ENCODE measurements at places on chromosomes 7 and 10. TPM values are rescaled to one million over a fixed set of nuclear protein-coding genes. Genes with fewer than 3 reads are reported as not detected.

The SORBS1 gene
- total RNA-seq, result 0.90 TPM

The MMP21 gene
- not detected for total RNA-seq

The C10orf53 gene
- total RNA-seq, result not detected

The CABCOCO1 gene
- not detected for total RNA-seq

The SLC26A3 gene
- total RNA-seq, result not detected

The PLXNA4 gene
- 1.2 TPM for total RNA-seq

The IDI1 gene
- 96.0 TPM for total RNA-seq

The TBXAS1 gene
- 27.4 TPM for total RNA-seq

The BMPR1A gene
- 14.8 TPM for total RNA-seq

Data from activated CD4-positive, alpha-beta memory T cell treated with anti-CD3 and anti-CD28 coated beads, Interleukin-2, amount 10 ng/mL, durations not matched to agents 7 days and 5 days (primary cell).